ENCODE measurements at places on chromosomes 12 and 14. TPM values are rescaled to one million over a fixed set of nuclear protein-coding genes. Genes with fewer than 3 reads are reported as not detected.

Gene GYS2
- not detected for total RNA-seq

Gene BBS10
- 9.8 TPM for total RNA-seq

Gene RDH11
- total RNA-seq: 8.3 TPM

Gene CISTR
- not detected for total RNA-seq

Gene SNRNP35
- 22.6 TPM for total RNA-seq

Gene SPTB
- total RNA-seq: 554 TPM

Gene CCDC197
- 0.61 TPM for total RNA-seq

Gene TOMM20L
- total RNA-seq: not detected

Gene PLA2G1B
- total RNA-seq: not detected

Gene SAMD4A
- total RNA-seq: 26.4 TPM

Gene OTX2
- total RNA-seq: not detected

Gene MYF5
- 9.3 TPM for total RNA-seq

Gene TPPP2
- 1.3 TPM for total RNA-seq

Gene GOLT1B
- total RNA-seq: 21.3 TPM
